Sigmoid colon (tissue), 7 donors: ENCODE measurements at places on chromosomes 5 and 9.

GRCh38 chr9:104969116-104969515 lies 41.2 kb upstream of the ABCA1 start:
- DNase-seq = no peak

DNA sequence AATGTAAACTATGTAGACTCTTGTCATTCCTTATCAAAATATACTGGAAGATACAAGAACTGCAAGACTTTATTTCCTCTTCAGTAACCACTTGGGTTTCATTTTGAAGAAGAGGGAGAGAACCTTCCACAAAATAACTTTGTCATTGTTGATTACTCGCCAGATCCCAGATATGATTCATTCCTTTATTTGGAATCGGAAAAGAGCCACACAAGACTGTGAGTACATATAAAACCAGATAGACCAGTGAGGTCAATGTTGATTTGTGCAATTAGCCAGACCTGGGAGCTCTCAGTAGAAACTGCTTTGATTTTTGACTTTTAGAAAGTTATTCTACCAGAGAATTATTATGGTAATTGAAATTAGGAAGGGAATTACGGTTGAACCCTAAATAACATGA lies 146.1 kb downstream of the TMEM167A start:
- DNase-seq = no peak

DNA sequence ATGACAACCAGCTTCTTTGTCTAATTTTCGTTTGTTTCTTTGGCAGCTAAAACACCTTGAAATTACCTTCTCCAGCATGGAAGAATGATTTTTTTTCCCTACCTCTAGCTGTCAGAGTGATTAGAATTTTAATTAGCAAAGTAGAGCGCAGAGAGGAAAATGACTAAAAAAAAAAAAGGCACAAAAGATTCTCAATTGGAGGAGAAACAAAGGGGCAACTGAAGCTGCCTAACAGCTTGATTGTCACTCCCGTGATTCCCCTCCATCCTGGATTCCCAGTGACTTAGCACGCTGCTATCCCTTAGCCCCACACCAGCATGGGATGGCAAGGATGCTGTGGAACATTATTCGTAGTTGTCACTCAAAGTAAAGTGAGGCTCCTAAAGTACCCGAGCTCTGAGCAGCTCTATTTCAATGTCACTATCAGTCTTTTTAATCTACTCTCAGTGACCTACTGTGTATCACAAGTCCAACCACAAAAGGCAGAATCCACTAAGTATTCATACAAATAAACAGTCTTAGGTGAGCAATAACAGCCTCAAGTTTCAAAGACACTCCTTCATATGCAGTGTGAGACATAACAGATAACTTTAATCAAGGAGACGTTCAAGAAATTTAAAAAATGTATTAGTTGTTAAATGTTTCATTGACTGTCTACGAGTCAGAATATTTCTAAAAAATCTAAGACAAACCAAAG lies 710.0 kb upstream of the GRAMD2B start:
- no peak for DNase-seq

DNA sequence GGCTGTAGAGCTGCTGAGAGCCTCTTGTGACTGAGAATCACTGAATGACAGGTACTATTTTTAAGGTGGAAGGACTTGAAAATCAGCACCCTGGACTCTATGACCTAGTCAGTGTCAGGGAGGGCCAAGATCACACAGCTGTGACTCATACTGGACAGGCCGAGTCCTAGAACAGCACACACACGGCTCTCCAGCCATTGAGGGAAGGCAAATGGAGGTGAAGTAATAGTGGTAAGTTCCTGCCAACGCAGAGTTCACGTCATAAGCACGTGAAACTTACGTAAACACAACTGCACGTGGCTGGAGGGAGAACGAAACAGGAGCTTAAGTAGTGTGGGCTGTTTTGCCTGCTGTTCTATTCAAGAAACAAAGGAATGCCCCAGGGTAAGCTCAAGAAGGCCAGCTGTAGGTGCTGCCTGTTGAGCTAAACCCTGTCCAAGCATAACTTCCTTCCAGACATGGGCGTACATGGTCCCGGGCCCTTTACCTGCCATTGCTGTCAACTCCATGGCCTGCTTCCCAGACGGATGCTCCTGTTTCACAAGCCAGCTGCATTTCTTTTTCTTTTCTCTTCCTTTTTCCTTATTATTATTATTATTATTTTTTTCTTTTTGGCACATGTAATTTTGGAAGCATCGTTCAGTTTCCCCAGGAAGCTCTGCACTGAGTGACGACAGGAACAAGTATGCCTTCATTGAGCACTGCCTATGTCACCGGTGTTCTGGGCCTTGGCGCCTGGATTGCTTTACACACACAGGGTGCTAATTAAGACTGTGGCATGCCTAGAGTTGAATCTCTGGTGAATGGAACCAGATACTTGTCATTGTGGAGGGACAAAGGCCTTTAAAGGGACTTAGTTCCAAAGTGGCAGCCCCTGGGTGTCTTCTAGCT lies 10.2 kb upstream of the LCP2 start:
- DNase-seq = peak; percentile 96

- no peak for DNase-seq
These were observed 2.2 kb downstream of the NSMF start for GRCh38 chr9:137456864-137457405.

DNA sequence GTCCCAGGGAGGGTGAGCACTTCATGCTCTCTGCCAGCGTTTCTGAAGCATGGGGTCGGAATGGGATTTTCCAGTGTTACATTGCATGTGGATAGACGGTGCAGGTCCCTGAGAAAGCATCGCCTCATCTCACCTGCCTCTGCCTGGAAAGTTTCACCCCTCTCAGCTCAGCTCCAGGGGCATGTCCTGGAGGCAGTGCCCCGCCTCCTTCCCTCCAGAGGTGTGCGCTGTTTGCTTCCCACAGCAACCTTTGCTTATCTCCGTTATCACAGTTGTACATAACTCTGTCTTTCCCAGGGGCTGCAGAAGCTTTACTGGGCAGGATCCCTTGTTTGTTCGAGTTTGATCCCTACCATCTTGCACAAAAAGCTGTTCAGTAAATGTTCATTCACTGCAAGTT lies 10.7 kb upstream of the CREBRF start:
- DNase-seq = no peak

GRCh38 chr5:175060257-175060656 lies 335.9 kb downstream of the MSX2 start:
- DNase-seq = no peak

GRCh38 chr5:164012371-164012770 lies 507.0 kb downstream of the MAT2B start:
- DNase-seq = no peak

DNA sequence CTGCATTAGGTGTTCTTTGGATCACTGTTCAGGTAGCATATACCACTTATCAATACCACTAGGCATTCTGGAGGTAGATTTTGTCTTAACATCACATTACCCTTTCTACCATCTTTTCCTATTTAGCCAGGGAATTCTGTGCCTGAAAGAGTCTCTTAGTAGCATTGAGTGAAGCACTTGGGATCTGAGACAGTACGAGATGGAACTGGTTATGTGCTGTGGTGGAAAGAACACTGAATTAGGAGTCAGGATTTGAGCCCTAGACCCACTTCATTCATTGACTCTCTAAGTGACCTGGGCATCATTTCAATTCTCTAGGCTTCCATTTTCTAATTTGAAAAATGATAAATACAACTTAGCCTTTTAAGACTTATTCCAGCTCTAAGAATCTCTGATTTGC lies 291.1 kb downstream of the DMAC1 start:
- no peak for DNase-seq

DNA sequence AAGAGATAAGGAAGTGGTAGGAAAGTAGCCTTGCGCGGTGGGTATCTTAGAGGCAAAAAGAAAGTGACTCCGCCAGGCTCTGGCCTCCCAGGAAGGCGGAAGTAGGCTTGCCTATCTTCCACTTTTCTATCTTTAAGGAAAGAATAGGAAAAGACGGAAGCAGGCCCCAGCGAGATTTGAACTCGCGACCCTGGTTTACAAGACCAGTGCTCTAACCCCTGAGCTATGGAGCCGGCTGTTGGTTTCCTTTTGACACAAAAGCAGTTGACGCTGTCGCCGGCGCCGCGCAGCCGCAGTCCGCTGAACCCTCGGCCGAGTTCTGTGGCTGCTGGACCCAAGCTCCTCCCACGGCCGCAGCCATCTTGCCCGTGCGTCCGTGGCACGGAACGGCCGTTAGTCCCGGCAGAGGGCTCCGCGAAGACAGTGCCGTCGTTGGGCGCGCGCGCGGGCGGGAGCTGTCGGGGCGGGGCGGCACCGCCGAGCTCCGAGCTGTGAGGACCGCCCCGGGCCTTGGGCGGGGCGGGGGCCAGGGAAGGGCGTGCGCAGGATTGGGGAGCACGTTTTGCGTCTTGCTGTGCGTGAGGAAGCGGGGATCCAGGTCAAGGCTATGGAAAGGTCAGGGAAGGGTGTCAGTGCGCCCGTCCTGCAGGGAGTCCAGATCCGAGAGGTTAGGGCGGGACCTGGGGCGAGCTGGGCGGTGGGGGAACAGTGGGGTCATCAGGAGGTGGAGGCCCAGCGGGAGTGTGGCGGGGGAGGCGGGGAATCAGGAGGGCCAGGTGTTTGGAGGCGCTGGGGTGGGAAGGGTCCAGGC lies 13.3 kb downstream of the TRIM7 start:
- peak; percentile 97 for DNase-seq

DNA sequence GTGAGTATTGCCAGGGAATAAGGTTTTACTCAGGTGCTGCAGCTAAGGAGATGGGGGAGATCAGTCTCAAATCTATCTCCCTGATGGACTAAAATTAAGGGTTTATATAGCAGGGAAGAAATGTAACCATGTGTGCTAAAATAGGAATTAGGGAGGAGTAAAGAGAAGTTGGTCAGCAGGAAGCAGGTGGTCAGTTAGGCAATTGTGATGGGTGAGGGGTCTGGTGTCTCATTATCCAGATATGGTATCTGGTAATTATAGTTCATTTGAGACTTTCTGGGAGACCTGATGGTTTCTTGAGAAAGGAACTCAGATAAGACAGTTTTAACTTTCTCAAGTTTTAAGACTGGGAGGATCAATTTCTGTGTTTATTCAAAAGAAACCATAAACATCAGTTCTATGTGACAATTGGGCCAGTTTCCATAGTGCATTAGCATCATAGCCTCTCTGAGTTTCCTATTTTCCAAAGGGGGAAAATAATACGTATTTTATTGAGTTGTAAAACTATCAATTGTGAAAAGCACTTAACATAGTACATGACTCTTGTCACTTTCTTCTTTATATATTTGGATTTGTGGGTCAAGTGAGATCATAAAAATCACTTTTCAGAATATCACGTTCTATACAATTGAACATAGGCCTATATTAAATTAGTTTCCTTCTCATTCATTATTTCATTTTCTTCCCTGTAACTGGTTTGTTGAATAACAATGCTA lies 115.9 kb downstream of the ZSWIM6 start:
- no peak for DNase-seq

DNA sequence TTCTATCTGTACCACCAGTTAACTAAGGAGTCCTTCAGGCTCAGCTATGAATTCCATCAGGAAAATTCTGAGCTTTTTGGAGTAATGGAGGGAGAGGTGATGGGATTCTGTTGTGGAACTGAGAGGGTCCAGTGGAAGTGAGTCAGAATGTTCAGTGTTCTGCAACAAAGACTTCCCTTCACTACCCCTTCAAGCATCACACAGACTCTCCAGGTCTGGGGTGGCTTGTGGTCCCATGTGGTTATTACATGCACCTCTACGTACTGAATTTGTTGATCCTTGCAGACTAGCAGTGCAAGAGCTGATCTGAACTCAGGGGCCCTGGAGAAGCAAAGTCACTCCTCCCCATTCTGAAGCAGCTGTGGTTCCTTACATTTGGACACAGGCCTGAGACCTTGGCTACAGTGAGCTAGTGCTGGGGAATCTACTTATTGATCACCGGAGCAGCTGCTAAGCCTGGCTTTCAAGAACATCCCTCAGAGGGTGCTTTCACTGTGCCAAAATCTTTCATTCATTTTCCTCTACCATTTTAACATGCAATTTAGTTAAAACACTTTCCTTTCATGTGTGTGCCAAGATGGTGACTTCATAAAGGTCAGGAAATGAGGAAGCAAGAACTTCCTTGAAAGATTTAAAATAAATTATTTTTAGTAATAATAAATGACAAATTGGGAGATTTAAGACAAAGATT lies 75.0 kb upstream of the TNC start:
- no peak for DNase-seq

- DNase-seq = no peak
These were observed 2.8 kb upstream of the PRLR start for GRCh38 chr5:35233121-35233520.

DNA sequence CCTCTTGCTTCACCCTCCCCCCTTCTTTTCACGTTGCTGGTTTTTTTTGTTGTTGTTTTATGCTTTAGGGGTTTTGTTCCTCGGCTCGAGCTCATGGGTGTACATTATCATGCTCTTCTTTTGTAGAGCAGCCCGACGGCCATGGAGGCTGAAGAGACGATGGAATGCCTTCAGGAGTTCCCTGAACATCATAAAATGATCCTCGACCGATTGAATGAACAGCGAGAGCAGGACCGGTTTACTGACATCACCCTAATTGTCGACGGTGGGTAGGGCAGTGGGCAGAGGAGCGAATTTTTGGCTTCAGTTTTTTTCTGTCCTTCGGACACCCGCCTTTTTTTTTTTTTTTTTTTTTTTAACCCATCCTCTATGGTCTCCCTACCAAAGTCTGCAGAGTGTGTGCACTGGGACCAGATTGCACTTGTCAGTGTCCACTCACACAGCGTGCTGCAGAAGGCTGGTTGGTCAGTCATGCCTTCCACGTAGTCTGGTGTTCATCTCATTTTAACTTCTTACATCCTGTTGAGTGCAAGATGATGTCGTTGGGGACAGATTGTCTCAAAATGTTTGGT lies 1.3 kb downstream of the ZNF131 start:
- no peak for DNase-seq

DNA sequence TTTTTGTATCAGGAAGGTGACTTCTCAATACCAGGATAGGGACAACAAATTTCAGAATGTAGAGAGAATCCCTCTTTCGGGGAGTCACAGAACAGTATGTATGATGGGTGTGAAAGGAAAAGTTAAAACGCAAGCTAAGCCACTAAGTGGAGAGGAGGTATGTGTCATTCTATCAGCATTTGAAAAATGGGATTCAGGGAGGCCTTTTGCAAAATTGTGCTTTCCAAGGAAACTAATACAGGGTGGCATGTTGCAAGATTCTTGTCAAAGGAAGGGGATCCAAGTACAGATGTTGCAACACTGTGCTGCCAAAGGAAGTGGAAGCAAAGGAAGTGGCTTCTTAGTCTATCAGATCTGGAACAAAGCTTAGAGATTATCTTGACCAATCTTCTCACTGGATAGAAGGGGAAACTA lies 12.6 kb upstream of the TNIP1 start:
- DNase-seq = peak; percentile 81
